ENCODE measurements at places on chromosomes 3 and 15. TPM values are rescaled to one million over a fixed set of nuclear protein-coding genes. Genes with fewer than 3 reads are reported as not detected.

The FBXL22 gene
- 4.7 TPM for total RNA-seq

- no peak for DNase-seq
These were observed 8.6 kb downstream of the PODXL2 start for GRCh38 chr3:127637546-127637945.

GRCh38 chr15:99168601-99169580 is 64.0 kb downstream of the SYNM start:
- DNase-seq: no peak

GRCh38 chr3:5054098-5054497 is 68.0 kb upstream of the ARL8B start:
- DNase-seq: no peak

DNA sequence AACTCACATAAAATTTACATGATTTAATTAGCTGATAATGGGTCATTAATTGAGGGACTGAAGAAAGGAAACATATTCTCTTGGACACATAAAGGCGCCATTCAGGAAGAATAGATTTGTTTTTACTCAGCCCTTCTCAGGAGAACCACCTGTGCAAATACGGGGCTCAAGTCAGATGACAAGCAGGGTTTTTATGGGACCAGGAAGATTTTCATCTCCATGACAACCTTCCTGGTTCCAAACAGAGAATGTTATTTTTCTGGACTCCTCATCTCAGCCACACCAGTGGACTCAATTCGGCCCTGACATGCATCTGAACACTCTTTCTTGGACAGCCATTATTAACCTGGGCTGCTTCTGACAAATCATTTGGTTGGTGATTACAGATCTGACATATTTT is 120.5 kb downstream of the PDZRN3 start:
- no peak for DNase-seq

The DLEC1 gene
- 3.3 TPM for total RNA-seq

The ZNF639 gene
- 35.6 TPM for total RNA-seq

GRCh38 chr3:23837691-23838090 is 31.9 kb downstream of the UBE2E1 start:
- no peak for DNase-seq

The PIERCE2 gene
- 2.7 TPM for total RNA-seq

The FYCO1 gene
- 39.1 TPM for total RNA-seq

- DNase-seq: no peak
These were observed 62.7 kb upstream of the GK5 start for GRCh38 chr3:142287866-142288638.

DNA sequence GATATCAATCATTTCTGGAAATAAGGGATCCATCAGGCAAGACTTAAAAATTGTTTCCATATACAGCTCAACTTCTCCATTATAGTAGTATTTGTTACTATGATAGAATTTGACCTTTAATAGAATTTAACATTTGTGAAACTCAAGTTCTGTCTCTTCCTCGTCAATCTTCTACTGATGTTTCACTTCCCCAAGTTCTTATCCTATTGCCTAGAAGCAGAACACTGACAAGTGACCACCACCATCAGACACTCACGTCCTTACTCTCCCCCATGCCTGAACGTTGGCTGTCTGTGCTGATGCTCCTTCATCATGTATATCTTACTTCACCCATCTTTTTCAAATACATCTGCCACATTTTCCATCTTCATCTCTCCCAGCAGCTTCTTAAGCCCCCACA is 26.6 kb upstream of the TAFA4 start:
- DNase-seq: no peak

DNA sequence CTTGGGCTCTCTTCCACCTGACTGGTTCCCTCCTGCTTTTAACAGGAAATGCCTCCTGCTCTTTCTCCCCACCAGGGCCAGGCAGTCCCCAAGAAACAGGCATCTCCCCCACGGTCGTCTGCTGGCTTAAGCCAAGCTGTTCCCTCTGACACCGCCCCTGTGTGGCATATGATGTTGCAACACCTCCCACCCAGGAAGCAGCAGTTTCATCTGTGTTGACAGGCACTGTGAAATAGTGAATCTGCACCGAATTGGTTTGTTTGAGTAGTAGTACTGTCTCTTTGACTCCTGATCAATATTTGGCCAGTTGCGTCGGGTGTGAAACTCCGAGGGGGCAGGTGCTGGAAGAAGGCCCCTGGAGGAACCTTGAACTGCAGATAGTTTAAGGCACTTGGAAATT is 188.8 kb downstream of the FEZF2 start:
- DNase-seq: peak; percentile 71

The VILL gene
- total RNA-seq: 7.6 TPM

DNA sequence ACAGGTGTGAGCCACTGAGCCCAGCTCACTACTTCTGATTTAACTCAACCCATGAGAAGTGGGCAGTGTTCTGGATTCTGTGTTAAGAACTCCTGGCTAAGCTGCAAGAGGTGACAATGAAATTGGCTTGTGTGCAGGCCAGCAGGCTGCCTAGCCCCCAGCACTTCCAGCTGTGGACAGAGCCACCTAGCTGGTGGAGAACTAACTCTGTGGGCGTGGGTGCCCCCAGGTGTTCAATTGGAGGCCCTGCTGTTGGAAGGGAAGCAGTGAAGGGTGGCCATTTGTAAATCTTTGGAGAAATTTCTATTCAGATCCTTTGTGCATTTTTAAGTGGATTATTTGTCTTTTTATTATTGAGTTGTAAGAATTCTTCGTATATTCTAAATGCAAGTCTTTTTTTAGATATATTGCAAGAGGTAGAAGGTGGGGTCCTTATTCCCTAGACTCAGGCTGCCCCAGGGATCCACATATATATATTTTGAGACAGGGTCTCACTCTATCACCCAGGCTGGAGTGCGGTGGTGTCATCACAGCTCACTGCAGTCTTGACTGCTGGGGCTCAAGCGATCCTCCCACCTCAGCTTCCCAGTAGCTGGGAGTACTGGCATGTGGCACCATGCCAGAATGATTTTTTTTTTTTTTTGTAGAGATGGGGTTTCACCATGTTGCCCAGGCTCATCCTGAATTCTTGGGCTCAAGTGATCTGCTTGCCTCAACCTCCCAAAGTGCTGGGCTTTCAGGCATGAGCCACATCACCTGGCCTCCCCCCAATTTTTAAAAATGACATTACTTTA is 7.2 kb upstream of the SCAMP5 start:
- DNase-seq: peak; percentile 55

The BHLHE40 gene
- 147 TPM for total RNA-seq

- no peak for DNase-seq
These were observed 34.5 kb downstream of the SLCO2A1 start for GRCh38 chr3:133995264-133995663.

The CDHR4 gene
- total RNA-seq: 0.54 TPM

- no peak for DNase-seq
These were observed 11.7 kb downstream of the LIPH start for GRCh38 chr3:185540695-185541094.

GRCh38 chr15:75232826-75233503 is 25.2 kb upstream of the GOLGA6C start:
- DNase-seq: no peak

- no peak for DNase-seq
These were observed 498.2 kb downstream of the NSUN3 start for GRCh38 chr3:94561094-94561493.

DNA sequence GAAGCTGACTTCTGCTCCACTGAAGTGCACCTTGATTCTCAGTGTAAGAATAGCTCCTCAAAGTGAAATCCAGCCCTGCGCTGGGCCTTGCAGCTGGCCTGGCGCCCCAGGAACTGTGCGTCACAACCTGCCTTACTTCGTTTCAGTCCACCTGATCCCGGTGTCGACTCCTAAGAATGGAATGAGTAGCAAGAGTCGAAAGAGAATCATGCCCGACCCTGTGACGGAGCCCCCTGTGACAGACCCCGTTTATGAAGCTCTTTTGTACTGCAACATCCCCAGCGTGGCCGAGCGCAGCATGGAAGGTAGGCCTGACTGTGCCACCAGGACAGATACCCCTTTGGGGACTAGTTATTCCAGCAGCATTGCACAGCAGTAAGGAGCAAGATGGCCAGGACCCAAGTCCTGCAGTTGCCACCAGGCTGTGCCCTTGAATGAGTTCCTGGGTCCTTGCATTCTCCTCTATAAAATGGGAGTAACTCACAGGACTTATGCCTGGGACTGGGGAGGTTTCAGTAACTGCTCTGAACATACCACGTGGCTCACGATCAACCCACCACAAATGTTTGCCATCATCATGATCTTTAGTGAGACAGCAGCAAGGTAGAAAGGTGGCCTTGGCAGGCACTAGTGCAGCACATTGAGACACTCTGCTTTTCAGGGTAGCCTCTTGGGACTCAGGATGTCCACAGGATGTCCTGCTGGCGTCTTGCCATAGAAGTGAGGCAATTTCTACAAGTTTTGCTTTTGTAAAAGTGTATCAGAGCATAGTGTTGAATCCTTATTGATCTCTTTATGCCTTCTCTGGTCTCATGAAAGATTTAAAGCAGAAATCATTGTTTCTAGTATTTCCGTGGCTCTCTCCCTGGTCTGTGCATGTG is 46.8 kb downstream of the PXYLP1 start:
- DNase-seq: no peak

DNA sequence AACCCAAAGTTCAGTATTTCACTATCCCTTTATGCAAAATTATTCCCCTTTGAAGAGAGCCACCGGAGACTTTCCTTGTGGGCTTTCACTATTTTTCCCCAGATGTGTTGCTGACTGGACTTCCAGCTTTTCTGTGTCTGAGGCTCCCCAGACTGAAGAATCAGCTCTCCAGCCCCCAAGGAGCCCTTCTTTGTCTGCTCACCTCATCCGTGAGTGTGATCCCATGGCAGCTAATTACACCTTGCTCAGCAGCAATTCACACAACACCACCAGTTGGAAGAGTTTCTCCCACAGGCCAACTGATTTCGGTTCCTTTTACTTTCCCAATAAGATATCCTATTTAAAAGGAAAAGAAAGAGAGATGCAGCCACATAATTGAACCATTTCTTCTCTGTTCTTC is 249.5 kb upstream of the TRIM42 start:
- DNase-seq: no peak

GRCh38 chr3:149283401-149283800 is 50.0 kb downstream of the TM4SF18 start:
- no peak for DNase-seq

- DNase-seq: no peak
These were observed 25.3 kb downstream of the STARD5 start for GRCh38 chr15:81298611-81299010.

DNA sequence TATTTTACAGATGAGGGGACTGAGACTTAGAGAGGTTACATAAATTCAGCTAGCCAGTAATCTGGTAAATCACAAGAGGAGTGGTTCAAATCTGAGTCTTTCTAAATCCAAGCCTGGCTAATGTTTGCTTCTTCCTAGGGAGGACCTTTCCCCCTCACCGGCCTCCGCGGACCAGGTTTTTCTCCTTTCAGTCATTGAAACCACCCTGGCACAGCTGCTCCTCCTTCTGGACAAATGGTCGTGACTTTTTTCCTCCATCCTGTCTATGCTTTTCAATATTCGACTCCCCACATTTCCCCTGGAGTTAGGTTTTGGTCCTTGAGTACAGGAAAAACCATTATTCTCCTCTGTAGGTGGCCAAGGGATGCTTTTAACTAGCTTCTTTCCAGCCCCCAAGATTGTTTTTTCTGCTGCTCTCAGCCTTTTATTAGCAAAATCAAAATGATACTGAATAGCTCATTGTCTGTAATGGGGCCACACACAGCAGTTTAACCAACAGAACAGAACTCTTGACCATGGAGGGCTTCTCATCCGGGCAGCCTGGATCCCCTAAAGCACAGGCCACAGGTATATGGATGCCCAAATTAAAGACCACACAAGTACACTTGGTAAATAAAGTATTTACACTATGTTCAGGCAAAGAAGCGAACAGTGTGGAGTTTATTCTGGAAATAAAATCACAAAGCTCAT is 85.9 kb upstream of the KLHL25 start:
- no peak for DNase-seq

- DNase-seq: no peak
These were observed 106.4 kb upstream of the RPL32 start for GRCh38 chr3:12947504-12948369.

GRCh38 chr3:105317841-105318240 is 48.9 kb upstream of the ALCAM start:
- DNase-seq: no peak

DNA sequence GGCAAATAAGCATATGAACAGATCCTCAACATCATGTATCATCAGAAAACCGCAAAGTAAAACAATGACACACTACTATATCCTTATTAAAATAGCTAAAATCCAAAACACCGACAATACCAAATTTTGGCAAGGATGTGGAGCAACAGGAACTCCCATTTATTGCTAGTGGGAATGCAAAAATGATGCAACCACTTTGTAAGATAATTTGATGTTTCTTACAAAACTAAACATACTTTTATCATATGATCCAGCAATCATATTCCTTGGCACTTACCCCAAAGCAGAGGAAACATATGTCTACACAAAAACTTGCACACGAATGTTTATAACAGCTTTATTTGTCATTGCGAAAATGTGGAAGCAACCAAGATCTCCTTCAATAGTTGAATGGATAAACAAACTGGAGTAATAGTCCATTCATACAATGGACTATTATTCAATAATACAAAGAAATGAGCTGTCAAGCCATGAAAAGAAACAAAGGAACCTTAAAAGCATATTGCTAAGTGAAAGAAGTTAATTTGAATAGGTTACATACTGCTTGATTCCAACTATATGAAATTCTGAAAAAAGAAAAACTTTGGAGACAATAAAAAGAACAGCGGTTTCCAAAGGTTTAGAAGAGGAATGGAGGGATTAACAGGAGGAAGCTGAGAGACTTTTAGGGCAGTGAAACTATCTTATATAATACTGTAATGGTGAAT is 172.0 kb downstream of the VPS13C start:
- DNase-seq: no peak

DNA sequence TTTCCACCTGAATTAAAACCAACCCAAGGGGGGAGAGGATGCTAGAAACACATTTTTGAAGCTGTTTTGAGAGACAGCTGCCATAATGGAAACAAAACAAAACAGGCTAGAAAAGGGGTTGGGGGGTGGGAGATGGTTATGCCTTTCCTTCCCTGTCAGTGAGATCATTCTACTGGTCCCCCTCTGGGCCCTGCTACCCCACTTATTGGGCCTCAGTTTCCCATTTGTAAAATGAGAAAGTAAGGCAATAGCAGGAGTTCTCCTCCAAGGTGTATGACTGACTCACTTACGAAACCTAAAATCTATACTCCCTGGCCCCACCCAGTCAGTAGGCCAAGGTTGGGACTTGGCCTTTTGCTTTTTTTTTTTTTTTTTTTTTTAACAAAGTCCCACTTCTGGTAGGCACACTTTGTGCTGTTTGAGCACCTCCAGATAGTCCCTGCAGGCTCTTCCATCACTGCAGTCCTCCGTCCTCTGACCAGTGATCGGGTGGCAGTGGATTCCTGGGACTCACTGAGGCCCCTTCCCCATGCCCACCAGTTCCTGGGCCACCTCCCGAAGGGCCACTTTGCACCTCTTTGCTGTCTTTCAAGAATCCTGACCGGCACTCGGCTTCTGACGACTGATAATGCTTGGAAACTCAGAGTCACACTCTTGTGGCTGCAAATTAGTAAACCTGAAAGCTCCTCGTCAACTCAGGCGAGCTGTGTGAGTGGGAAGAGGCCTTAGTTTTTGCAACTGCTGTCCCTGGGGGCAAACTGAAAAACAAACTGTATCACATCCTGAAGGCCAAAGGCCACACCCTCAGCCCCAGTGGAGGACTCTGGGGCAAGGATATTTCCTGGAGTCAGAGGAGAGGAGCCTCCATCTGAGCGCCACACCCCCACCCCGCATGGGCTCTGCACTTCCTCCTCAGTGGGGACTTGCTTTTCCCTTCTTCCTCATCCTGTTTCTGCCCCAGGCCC is 6.7 kb upstream of the PSTPIP1 start:
- DNase-seq: no peak
